ENCODE measurements at places on chromosomes 3 and 15. TPM values are rescaled to one million over a fixed set of nuclear protein-coding genes. Genes with fewer than 3 reads are reported as not detected.

Gene NR2E3
- 0.19 TPM for total RNA-seq

Gene C3orf49
- total RNA-seq = not detected

Gene AP4E1
- total RNA-seq = 7.2 TPM

Gene HIGD2B
- total RNA-seq = 0.11 TPM

Gene RETNLB
- total RNA-seq = not detected

Gene UBL7
- 100 TPM for total RNA-seq

All from A375 (cell line).